ENCODE measurements at places on chromosomes 2 and 18.

GRCh38 chr2:205700331-205701132 is 18.2 kb downstream of the NRP2 start:
- ATAC-seq: peak; percentile 77

- ATAC-seq: no peak
Observed at GRCh38 chr2:36792951-36793350, 96.4 kb downstream of the VIT start.

GRCh38 chr2:121232626-121233265 is 52.3 kb downstream of the TFCP2L1 start:
- ATAC-seq: no peak

DNA sequence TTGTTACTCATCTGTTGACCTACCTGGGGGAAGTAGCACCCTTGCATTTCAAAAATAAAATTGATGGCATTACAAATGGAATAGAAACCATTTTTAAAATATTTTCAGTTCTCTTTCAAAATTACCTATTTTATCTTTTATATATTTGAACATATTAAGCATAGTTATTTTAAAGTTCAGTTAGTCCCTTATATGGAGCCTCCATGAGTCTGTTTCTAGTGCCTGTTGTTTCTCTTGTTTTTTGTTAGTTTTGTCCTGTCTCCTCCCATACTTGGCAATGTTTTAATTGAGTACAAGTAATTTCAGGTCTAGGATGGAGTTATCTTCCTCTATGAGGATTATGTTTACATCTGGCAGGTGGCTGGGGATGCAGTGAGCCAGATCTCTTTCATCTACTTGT is 5.9 kb upstream of the KCNIP3 start:
- ATAC-seq: no peak

DNA sequence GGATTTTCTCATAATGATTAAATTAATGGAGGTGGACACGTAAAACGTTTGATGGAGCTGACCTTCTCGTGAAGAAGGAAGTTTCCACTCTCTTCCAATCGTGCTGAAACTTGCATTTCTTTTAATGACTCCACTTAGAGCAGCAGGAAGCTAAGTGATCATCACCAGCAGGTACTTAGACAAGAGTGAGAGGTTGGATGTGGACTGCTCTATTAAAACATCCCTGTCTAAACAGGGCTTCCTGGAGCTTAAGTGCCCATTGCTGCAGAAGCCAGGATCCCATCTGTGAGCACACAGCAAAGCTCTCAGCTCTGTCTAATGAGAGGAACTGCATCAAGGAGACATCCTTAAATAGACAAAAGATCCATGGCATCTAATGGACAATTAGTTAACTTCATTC is 1539.5 kb upstream of the CELF4 start:
- no peak for ATAC-seq

DNA sequence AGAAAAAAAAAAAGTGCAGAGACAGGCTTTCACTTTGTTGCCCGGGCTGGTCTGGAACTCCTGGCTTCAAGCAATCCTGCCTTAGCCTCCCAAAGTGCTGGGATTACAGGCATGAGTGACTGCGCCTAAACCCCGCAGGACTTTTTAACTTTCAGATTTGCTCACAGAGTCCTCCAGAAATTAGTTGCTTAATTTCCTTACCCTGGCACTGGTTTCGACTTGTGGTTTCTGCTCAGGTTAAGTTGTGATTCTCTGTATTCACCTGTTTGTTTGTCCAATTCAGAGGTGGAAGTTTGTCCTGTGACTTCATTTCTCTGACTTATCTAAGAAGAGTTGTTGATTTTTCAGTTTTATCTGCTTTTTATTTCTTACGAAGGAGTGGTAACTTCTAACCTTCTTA is 238.1 kb downstream of the TMEM182 start:
- ATAC-seq: no peak

DNA sequence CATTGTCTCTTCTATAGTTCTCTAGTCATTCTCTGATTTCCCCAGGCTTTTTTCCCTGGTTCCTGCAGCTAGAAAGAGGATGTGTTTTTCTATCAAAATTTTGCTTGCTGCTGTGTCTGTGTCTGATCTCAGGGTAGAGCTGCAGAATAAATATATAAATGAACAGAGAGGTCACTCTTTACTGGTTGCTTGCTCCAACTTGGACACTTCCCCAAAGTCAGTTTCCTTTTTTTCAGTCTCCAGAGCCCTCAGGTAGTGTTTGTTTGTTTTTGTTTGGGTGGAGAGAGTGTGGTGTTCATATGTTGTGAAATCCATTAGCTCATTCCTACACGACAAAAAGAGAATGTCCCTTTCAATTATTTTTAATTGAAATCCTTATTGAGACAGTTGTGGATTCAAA is 85.8 kb downstream of the CERS6 start:
- no peak for ATAC-seq

DNA sequence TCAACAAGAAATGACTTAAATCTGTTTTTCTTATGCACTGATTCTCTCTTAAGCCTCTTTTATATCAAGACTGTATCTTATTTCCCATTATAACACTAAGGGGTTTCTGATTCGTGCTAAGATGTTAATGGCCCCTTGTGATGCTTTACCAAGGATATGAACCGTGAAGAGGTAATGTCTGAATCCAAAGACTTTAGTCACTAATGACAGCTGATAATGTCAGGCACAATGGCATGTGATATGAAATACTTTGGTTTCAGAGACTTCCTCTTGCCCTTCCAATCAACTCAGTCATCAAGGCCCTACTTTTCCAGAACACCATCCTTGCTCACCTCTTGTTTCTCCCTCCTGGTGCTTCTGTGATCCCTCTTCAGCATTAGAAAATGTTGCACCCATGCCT is 262.8 kb downstream of the KCNE4 start:
- ATAC-seq: no peak

GRCh38 chr18:7624697-7625096 is 57.6 kb downstream of the PTPRM start:
- ATAC-seq: no peak

DNA sequence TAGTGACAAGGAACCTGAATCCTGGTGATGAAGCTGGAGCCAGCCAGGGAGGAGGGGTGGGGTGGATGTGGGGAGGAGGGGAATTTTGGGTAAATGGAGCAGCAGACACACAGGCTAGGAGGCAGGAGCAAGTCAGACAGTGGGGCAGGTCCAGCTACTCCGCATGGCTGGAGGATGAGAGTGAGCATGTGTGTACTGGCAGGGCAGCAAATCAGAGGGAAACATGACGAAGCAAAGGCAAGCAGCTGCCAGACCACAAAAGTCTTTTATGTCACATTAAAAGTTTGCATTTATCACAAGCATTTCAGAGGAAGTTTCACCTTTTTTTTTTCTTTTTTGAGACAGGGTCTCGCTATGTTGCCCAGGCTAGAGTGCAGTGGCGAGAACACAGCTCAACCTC is 11.9 kb upstream of the KIDINS220 start:
- no peak for ATAC-seq

- no peak for ATAC-seq
Observed at GRCh38 chr18:11759456-11759855, 70.4 kb downstream of the GNAL start.

- ATAC-seq: no peak
Observed at GRCh38 chr18:47531717-47532116, 280.3 kb upstream of the SKOR2 start.

- ATAC-seq: no peak
Observed at GRCh38 chr2:106223347-106223746, 29.2 kb upstream of the UXS1 start.

DNA sequence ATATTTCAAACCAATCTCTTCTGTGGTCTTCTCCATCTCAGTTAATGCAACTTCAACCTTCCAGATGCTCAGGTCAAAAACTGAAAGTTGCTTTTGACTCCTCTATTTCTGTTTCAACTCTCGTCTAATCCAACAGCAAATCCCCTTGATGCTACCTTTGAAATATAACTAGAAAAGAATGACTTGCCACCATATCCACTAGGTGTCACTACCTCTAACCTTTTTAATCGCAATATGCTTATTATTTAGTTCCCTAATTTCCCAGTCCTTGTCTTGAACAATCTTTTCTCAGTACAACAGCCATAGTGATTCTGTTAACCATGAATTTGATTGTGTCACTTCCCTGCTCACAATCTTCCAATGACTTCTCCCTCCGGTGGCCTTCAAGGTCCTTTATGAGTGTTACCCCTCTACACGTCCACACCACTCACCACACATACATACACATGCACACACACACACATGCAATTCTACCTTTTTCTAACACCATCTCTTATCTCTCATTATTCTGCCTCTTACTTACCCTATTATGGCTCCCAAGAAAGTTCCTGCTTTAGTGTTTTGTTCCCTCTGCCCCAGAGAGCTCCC is 245.5 kb upstream of the KCNJ3 start:
- no peak for ATAC-seq

DNA sequence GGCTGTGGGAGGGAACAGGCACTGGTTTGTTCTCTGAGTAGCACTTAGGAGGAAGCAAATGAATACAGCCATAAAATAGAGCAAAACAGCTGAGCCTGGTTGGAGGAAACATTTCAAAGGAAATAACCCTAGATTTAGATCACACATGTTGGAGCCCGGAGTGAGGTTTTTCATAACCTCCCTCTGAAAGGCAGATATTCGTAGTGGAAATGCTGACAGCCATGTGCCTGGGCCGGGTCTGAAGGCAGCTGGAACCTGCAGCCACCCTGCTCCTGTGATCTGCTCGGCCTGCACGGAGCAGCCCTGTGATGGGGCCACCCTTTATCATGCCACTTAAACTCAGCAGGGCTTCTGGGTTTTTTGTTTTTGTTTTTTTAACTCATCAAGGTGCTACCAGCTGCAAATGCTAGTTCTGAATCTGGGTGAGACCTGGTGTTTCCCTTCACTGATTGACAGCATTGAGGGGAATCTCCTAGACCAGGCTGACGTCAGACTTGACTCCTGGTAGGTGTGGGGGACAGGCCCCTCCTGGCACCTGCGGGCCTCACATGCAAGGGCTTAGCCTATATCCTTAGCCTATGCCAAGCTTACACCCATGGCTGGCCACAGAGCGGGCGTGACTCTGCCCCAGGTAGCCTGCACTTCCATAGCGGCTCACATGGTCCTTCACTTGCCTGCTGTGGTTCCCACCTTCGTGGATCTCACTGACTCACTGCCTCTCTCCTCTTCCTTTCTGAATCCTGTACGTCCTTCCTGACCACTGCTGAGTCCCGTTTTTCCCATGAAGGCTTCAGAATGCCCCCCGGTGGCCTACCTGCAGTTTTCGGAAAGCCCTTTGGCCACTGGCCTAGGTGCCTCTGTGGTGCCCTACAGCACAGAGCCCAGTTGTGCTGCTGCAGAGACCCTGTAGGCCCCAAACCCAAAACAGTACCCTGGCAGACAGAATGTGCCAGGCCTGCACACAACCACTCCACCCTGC is 217.3 kb downstream of the SEPTIN10 start:
- peak; percentile 19 for ATAC-seq

GRCh38 chr2:238811759-238812158 is 36.1 kb upstream of the TWIST2 start:
- no peak for ATAC-seq

GRCh38 chr18:3983351-3983969 is 471.6 kb downstream of the DLGAP1 start:
- ATAC-seq: no peak

GRCh38 chr18:361941-362310 is 94.1 kb upstream of the THOC1 start:
- no peak for ATAC-seq

GRCh38 chr18:6714010-6714409 is 15.5 kb upstream of the ARHGAP28 start:
- no peak for ATAC-seq

DNA sequence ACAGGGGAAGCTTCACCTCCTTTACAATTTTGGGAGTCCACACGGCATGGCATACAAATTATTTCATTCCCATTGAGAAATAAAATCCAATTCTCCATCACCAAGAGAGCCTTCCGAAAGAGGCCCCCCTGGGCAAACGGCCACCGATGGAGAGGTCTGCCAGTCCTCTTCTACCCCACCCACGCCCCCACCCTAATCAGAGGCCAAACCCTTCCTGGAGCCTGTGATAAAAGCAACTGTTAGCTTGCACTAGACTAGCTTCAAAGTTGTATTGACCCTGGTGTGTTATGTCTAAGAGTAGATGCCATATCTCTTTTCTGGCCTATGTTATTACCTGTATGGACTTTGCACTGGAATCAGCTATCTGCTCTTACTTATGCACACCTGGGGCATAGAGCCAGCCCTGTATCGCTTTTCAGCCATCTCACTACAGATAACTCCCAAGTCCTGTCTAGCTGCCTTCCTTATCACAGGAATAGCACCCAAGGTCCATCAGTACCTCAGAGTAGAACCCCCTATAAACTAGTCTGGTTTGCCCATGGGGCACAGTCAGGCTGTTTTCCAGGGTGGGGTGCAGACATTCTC is 58.3 kb downstream of the BCL11A start:
- ATAC-seq: no peak

DNA sequence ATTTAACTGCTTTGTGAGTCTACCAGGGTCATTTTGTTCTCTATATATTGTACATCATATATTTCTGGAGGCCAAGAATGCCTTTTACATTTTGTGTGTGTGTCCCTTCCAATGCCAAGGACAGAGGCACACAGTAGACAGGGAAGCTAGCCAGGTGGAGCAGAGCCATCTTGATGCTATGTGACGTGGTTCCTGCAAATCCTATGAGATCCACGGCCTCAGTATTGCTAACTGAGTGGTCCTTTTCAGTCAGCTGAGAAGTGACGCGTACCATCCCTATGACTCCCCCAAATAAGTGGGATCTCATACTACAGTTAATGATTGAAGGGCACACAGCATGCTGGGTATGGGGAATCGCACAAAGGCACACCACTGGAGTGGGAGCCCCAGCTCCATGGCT is 27.3 kb downstream of the CCDC141 start:
- ATAC-seq: no peak

DNA sequence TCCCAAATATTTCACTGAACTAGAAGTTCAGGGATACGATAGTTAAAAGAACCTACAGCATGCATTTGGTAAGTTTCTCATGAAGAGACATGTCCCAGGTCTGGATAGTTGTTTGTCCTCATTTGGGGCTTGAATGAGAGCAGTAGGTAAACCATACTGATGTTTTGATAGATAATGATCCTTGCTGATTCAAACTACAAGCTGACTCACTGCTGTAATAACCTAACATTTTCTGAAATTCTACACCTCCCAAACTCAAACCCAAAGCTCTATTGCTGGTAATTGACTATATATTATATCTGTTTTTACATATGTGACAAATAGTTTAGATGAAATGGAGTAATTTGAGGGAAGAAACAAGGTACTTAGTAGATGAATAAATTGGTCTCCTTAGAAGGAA is 154.1 kb upstream of the BOD1L2 start:
- peak; percentile 97 for ATAC-seq

GRCh38 chr2:17901246-17901645 is 22.8 kb downstream of the KCNS3 start:
- no peak for ATAC-seq

GRCh38 chr18:9705183-9705829 is 2.8 kb upstream of the RAB31 start:
- no peak for ATAC-seq

- no peak for ATAC-seq
Observed at GRCh38 chr2:236642584-236643291, 73.1 kb downstream of the ACKR3 start.

GRCh38 chr2:105952131-105952530 is 207.4 kb downstream of the NCK2 start:
- ATAC-seq: no peak
